Transverse colon (tissue), 4 donors: ENCODE measurements at places on chromosomes 2 and 18. TPM values are rescaled to one million over a fixed set of nuclear protein-coding genes. Genes with fewer than 3 reads are reported as not detected.

EVX2 gene
- not detected for total RNA-seq

DNA sequence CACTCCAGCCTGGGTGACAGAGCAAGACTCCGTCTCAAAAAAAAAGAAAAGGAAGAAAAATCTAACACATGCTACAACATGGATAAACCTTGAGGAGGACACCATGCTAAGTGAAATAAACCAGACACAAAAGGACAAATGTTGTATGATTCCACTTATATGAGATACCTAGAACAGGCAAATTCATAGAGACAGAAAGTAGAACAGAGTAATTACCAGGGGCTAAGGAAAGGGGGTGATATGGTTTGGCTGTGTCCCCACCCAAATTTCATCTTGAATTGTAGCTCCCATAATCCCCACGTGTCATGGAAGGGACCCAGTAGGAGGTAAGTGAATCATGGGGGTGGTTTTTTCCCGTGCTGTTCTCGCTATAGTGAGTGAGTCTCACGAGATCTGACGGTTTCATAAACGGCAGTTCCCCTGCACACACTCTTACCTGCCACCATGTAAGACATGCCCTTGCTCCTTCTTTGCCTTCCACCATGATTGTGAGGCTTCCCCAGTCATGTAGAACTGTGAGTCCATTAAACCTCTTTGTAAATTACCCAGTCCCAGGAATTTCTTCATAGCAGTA, 91.4 kb upstream of the CABLES1 start:
- no peak for DNase-seq
- H3K4me3 ChIP-seq: no peak overlapping the region
- no peaks in the 10 kb centered on the region for H3K4me1 ChIP-seq

- peak overlapping the region; percentile 100 for H3K27ac ChIP-seq
- H3K4me3 ChIP-seq: peak overlapping the region; percentile 6
- peak; percentile 97 for DNase-seq
- no peaks in the 10 kb centered on the region for H3K27me3 ChIP-seq
- H3K36me3 ChIP-seq: no peaks in the 10 kb centered on the region
Measured at GRCh38 chr2:86194751-86195054, 559 bp downstream of the IMMT start.

- H3K4me1 ChIP-seq: peaks cover 8% of the 10 kb centered on the region
- H3K27me3 ChIP-seq: no peaks in the 10 kb centered on the region
- no peaks in the 10 kb centered on the region for H3K36me3 ChIP-seq
- no peak overlapping the region for H3K27ac ChIP-seq
- no peak for DNase-seq
Measured at GRCh38 chr18:50786864-50787263, 33.0 kb downstream of the MRO start.

DNA sequence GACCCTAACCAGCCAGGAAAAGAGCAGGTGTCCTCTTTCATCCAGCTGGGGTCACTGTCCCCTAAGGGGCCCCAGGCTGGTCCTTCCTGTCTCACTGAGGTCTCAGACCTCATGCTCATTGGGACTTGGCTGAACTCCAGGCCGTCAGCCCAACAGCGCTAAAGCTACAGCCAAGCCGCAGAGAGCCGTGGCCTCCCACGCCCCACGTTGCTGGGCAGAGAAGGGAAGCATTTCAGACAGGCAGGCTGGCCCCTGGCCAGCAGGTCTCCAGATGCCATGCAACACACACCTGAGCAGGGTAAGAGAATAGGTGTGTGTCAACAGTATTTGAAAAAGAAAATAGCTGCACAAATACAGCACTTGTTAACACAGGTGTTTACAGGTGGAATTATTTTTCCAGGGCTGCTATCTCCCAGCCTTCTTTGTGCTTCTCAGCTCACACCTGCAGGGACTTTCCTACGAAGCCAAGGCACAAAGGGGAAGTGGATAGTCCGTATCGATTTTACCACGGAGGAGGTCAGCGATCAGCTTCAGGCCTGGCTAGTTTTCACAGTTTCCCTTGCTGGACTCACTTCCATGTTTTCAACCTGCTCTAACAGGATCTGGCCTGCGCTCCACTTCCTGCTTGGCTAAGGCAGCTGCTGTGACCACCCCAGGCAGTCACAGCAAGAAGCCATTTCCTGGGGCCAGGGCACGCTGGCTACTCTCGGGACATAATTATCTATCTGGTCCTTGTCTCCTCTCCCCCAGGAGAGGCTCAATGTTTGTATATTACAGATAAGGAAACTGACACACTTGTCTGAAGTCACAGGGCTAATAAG, 156.1 kb upstream of the ID2 start:
- H3K27ac ChIP-seq: peak overlapping the region; percentile 70
- H3K36me3 ChIP-seq: no peaks in the 10 kb centered on the region
- DNase-seq: peak; percentile 90
- no peaks in the 10 kb centered on the region for H3K27me3 ChIP-seq
- H3K4me3 ChIP-seq: no peak overlapping the region
- peaks cover 15% of the 10 kb centered on the region for H3K4me1 ChIP-seq

DNA sequence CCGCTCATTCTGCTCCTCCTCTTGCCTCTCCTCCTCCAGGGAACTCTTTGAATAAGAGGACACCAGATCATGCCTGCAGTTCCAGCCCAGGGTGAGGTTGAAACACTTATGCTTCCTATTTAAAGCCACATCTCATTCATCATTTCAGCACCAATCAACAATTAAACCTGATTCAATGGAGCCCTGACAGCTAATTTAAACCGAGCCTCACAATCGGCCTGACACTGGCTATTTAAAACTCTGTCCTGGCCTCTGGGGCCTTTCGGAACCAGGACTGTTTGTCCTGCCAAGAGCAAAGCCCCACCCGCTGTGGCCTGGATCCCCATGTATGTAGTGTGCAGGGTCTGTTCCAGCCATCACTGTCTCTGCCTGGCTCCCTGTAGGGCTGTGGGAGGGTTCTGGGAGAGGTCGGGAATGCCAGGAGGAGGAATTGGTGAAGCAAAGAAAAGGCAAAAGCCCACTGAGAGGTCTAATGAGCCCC, 97.4 kb downstream of the MCFD2 start:
- DNase-seq: peak; percentile 26
- H3K4me3 ChIP-seq: no peak overlapping the region
- peaks cover 1% of the 10 kb centered on the region for H3K4me1 ChIP-seq
- peak overlapping the region; percentile 30 for H3K27ac ChIP-seq

HAAO gene
- total RNA-seq: 1.9 TPM

DNA sequence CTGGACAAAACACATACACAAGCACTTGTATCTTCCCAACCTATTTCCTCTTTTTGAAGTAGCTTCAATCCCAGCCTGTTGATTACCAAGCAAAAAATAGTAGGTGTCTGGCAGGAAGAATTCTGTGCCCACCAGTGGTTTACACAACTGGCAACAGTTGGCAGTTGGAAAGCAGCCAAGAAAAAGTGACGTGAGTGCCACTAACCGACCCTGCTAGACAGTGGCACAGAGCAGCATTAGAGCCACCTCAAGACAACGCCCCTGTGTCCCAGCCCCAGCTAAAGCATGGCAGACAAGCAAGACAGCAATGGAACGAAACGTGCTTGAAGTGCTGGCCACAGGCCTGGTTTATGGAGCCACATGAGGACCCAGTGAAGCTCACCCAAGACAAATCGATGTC, 379.6 kb downstream of the FBXO15 start:
- no peak for DNase-seq
- H3K36me3 ChIP-seq: no peaks in the 10 kb centered on the region
- no peak overlapping the region for H3K27ac ChIP-seq
- H3K27me3 ChIP-seq: no peaks in the 10 kb centered on the region
- H3K4me3 ChIP-seq: no peak overlapping the region

GRCh38 chr2:218857371-218858137, 2.1 kb upstream of the WNT6 start:
- DNase-seq: no peak
- peaks cover 97% of the 10 kb centered on the region for H3K27me3 ChIP-seq
- peaks cover 6% of the 10 kb centered on the region for H3K4me1 ChIP-seq
- H3K36me3 ChIP-seq: no peaks in the 10 kb centered on the region
- H3K27ac ChIP-seq: no peak overlapping the region

GRCh38 chr18:7224198-7224597, 6.7 kb upstream of the LRRC30 start:
- no peak overlapping the region for H3K4me3 ChIP-seq
- H3K4me1 ChIP-seq: no peaks in the 10 kb centered on the region
- H3K27ac ChIP-seq: no peak overlapping the region
- no peaks in the 10 kb centered on the region for H3K27me3 ChIP-seq
- DNase-seq: no peak
- no peaks in the 10 kb centered on the region for H3K36me3 ChIP-seq

GRCh38 chr2:231457101-231457500, 7.2 kb downstream of the NCL start:
- H3K4me3 ChIP-seq: no peak overlapping the region
- H3K27ac ChIP-seq: no peak overlapping the region
- peaks cover 1% of the 10 kb centered on the region for H3K4me1 ChIP-seq
- H3K36me3 ChIP-seq: peaks cover 83% of the 10 kb centered on the region

- H3K36me3 ChIP-seq: no peaks in the 10 kb centered on the region
- no peak for DNase-seq
- H3K4me1 ChIP-seq: no peaks in the 10 kb centered on the region
- H3K27me3 ChIP-seq: no peaks in the 10 kb centered on the region
- H3K4me3 ChIP-seq: no peak overlapping the region
Measured at GRCh38 chr2:10215393-10215935, 87.2 kb upstream of the HPCAL1 start.

DNA sequence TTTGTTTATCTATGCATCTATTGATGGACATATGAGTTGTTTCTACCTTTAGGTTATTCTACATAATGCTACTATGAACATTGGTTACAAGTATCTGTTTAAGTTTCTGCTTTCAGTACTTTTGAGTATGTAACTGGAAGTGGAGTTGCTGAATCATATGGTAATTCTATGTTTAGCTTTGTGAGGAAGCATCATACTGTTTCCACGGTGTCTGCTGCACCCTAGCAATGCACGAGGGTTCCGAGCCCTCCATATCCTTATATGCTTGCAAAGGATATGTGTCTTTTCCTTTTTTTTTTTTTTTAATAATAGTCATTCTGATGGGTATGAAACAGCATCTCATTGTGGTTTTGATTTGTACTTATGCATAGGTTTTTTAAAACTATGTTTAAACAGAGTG, 83.7 kb downstream of the FMNL2 start:
- no peaks in the 10 kb centered on the region for H3K36me3 ChIP-seq
- peaks cover 17% of the 10 kb centered on the region for H3K4me1 ChIP-seq
- no peak overlapping the region for H3K27ac ChIP-seq
- DNase-seq: no peak

DNA sequence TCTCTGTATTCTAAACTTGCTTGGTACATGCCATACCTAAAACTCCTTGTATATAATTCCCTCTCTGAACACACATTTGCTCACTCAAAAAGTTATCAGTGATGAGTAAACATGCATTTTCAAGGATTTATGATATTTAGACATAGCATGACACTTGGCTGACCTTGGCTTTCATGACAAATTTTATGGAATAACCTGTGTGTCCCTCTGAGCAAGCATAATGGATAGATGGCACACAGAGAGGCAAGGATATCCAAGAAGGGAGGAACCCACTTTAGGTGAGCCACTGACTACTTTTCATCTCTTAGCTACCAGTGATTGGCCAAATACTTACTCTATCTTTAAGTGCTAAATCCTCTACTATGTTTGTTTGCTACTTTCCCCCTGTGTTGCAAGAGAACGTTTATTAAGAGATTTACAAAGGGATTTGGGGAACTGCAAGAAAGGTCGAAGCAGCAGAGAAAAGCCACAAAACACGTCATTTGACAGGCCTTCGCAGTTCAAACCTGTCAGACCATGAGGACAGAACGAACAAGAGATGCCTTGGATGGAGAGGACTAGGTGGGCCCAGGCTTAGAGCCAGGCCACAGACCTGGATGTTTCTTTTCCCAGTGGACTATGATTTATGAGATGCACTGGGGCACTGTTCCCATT, 379.9 kb downstream of the NBAS start:
- no peaks in the 10 kb centered on the region for H3K36me3 ChIP-seq
- DNase-seq: no peak
- no peaks in the 10 kb centered on the region for H3K27me3 ChIP-seq
- H3K4me1 ChIP-seq: no peaks in the 10 kb centered on the region
- H3K27ac ChIP-seq: no peak overlapping the region

SPP2 gene
- not detected for total RNA-seq

DNA sequence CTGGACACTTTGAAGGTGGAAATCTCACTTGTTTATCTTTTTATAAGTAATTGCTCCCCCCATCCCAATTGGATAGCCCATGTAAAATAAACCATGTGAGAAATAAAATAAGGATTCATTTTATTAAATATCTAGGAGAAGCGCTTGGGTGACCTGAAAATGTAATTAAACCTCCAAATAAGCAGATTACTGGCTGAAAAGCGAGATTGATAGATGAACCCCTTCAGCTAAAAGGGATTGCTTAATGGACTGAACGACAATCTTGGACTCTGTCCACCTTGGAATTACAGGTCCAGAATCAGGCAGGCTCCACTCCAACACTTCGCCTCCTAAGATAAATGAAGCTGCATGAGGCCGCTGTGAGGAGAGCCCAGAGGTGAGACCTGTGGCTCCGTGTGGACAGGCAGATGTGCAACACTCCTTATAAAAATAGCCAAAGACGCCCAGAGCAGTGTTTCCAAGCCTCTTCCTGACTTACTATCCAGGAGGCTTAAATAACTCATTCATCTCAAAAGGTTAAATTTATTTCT, 441.5 kb downstream of the MTX2 start:
- DNase-seq: no peak
- no peaks in the 10 kb centered on the region for H3K27me3 ChIP-seq
- H3K36me3 ChIP-seq: no peaks in the 10 kb centered on the region
- no peak overlapping the region for H3K4me3 ChIP-seq
- no peak overlapping the region for H3K27ac ChIP-seq

TUBA4B gene
- not detected for total RNA-seq

DNA sequence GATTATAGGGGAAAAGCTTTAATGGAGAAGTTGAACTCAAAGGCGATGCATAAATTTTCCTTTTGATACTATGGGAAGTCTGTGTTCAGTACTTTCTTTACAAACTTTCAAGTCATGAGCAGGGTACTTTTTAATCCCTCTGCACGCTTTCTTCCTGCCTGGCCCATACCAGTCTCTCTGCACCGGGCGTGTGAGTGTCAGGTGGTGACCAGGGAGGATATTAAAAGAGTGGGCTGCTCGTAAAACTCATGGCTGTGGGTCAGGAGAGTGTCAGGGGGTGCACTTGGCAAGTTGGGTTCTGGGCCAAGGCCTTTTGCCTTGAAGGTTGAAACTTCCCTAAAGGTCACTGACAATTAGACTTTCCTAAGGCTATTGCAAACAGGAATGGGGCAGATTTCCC, 367.8 kb downstream of the GPD2 start:
- H3K27ac ChIP-seq: no peak overlapping the region
- DNase-seq: no peak
- H3K4me3 ChIP-seq: no peak overlapping the region

- no peaks in the 10 kb centered on the region for H3K36me3 ChIP-seq
- H3K4me3 ChIP-seq: no peak overlapping the region
- H3K27me3 ChIP-seq: no peaks in the 10 kb centered on the region
- H3K4me1 ChIP-seq: no peaks in the 10 kb centered on the region
- DNase-seq: no peak
Measured at GRCh38 chr2:54122939-54123338, 7.5 kb downstream of the ACYP2 start.

DNA sequence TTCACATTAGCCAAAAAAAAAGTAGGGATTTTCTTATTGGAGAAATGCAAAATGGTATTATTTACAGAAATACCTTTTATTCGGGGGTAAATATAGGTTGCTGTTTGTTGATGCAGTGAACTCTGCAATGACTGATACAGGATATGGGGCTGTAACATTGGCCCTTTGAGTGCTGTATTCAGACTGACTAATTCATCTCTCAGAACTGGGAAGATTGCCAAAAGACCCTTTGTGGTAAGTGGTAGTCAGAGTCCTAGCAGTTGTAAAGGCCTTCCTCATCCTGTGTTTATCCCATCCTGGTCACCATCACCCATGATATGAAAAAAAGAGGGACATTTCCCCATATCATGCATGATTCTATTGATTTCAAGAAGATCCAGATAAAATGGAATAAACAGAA, 14.0 kb upstream of the DCC start:
- no peaks in the 10 kb centered on the region for H3K4me1 ChIP-seq
- no peak overlapping the region for H3K4me3 ChIP-seq
- no peak for DNase-seq
- H3K27ac ChIP-seq: no peak overlapping the region
- no peaks in the 10 kb centered on the region for H3K27me3 ChIP-seq

POTEJ gene
- 0.60 TPM for total RNA-seq
